ENCODE measurements at places on chromosomes 1 and 21.
A peak's percentile ranks its signal among the peaks of the same experiment; 100 is the strongest.

GRCh38 chr1:212607913-212608391 is 609 bp upstream of the ATF3 start:
- no peak for DNase-seq

GRCh38 chr1:157369808-157370521 is 182.3 kb downstream of the FCRL5 start:
- peak; percentile 46 for DNase-seq

DNA sequence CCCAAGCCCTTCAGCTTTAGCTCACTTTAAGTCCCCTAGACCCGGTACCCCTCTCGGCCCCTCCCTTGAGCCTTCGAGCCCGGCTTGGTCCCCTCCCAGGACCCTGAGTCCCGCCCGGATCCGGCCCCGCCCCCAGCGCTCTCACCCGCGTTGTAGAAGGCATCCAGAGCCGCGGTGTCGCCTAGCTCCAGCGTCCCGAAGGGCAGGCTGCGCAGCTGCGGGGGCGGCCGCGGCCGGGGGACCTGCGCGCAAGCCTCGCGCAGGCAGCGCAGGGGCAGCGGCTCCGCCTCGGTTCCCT is 699 bp downstream of the MAP3K6 start:
- peak; percentile 56 for DNase-seq

DNA sequence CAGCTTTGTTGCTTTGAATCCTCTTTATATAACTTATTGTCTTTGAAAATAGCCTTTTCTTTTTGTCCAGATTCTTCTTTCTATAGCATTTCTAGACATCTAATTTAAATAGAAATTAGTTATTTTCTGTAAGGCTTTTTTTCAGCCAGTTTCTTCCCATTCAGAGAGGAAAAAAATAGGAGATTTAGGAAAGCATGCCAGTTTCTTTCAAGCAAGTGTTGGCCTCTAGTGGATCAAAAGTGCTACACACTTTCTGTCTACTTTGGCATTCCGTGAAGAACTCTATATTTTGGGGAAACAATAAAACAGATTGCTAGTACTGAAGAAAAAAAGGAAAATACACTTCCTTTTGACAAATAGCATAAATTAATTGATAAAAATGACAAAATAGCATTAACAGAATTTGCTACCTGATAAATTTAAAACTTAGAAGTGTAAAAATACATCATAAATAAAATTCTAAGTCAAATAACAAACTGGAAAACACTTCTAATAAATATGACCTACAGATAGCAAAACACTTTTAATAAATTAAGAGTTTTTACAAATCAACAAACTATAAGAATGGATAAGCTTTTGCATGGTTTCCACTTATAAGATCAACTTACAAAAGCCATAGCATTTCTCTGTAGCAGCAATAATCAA is 13.1 kb upstream of the EXO1 start:
- peak; percentile 1 for DNase-seq

DNA sequence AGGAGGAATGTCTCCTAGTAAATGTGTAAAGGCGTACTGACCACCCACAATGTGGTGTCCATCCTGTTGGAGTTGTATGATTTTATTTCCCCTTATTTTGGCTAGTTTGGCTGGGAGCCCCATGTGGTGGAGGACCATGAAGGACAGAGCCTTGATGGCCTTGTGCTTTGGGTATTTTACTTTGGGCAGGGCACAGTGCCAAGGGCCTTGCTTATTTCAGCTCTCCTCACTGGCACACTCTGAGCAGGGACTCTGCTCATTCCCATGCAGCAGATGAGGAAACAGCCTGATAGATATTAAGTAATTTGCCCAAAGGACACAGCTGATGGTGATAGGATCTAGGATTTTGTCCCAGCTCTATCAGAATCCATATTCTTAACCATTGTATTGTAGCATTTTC is 50.2 kb downstream of the SMYD2 start:
- DNase-seq: no peak

GRCh38 chr1:59755069-59755685 is 59.6 kb upstream of the HOOK1 start:
- no peak for DNase-seq

- no peak for DNase-seq
Observed at GRCh38 chr1:76269155-76269554, 194.6 kb downstream of the ST6GALNAC3 start.

- DNase-seq: no peak
Observed at GRCh38 chr1:19824541-19824940, 9.5 kb upstream of the RNF186 start.

GRCh38 chr1:64343823-64344190 is 126.1 kb upstream of the CACHD1 start:
- DNase-seq: no peak

- no peak for DNase-seq
Observed at GRCh38 chr1:167110586-167110985, 16.7 kb downstream of the STYXL2 start.
